GM13976 (cell line): ENCODE measurements at places on chromosomes 16 and 17.
A peak's percentile ranks its signal among the peaks of the same experiment; 100 is the strongest.

DNA sequence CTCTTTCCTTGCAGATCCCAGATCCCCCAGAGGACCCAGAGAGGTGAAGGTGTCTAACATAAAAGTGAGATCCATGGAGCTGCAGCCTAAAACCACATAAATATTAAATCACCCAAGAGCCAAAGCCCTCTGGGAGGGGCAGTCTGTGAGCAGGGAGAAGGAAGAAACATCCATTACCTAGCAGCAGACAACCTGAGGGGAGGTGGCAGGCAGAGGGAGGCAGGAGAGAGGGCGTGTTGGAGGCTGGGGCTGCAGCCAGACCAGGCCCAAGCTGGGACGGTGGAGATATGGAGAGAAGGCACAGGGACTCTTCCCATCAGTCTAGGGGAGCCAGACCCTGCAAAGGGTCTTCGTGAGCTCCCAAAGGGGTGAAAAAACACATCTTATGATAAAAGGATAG is 101.1 kb downstream of the SHISA6 start:
- no peak for DNase-seq

- no peak for DNase-seq
Observed at GRCh38 chr17:50426472-50426782, 409 bp downstream of the ACSF2 start.

DNA sequence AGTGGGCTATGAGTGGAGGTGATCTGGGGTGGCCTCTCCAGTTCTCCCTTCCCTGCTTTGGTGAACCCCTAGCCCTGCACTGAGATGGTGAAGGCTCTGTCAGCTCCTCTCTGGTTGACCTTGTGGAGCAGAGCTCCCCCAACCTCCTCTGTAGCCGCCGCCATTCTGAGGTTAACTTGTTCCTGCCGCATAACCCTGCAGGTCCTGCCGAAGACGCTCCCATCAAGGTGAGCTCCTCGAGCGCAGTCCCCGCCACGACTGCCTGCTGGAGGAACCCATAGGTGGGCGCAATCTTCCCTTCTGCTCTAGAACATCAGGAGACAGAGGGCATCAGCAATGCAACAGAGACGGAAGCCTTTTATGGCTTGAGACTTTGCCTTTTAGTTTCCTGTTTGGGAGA is 15.2 kb upstream of the SLC47A2 start:
- no peak for DNase-seq

GRCh38 chr17:46788796-46789195 is 29.7 kb downstream of the WNT3 start:
- DNase-seq = no peak

- DNase-seq = peak; percentile 49
Observed at GRCh38 chr17:66302761-66303626, 581 bp downstream of the PRKCA start.

DNA sequence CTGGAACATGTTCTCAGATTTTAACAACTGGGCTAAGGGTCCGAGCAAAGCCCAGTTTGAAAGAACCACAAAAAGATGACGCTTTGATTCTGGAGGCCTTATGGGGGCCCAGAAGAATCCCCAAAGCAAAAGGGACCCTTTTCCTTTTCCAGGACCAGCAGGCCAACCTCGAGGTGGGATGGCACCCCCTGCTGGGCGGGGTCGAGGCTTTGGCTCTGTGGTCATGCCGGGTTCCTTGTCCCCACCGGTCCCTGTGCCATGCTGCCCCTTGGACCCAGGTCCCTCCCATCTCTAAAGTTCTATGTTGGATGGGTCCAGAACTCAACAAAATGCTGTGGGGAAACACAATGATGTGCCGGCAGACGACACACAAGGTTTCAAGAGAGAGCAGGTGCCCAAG is 30.9 kb downstream of the TMEM204 start:
- DNase-seq = no peak
